ENCODE measurements at places on chromosomes 16 and 17.
A peak's percentile ranks its signal among the peaks of the same experiment; 100 is the strongest.

DNA sequence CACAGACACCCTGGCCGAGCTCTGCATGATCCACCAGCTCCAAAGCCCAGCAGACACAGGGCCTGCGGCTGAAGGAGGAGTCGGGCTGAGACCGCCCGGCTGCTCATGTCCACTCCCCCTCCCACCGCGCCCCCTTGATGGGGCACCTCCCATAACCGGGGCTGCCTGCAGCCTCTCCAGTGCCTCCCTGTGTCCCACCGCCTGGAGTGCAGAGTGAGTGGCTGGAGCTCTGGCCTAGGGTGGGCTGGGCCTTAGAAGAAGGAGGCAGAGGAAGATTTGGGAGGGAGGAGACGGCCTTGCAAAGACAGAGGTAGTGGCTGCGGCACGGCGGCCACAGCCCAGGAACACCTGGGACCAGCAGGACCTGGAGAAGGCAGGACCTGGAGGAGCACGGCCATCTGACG, 4.0 kb downstream of the CBFA2T3 start:
- H3K4me1 ChIP-seq: no peaks in the 10 kb centered on the region
- H3K36me3 ChIP-seq: no peaks in the 10 kb centered on the region
- H3K4me3 ChIP-seq: no peak overlapping the region
- 0 out of 2 replicates have a peak, but pooled peaks cover 7% of the 10 kb centered on the region for H3K27me3 ChIP-seq
- no peak overlapping the region for H3K27ac ChIP-seq

DNA sequence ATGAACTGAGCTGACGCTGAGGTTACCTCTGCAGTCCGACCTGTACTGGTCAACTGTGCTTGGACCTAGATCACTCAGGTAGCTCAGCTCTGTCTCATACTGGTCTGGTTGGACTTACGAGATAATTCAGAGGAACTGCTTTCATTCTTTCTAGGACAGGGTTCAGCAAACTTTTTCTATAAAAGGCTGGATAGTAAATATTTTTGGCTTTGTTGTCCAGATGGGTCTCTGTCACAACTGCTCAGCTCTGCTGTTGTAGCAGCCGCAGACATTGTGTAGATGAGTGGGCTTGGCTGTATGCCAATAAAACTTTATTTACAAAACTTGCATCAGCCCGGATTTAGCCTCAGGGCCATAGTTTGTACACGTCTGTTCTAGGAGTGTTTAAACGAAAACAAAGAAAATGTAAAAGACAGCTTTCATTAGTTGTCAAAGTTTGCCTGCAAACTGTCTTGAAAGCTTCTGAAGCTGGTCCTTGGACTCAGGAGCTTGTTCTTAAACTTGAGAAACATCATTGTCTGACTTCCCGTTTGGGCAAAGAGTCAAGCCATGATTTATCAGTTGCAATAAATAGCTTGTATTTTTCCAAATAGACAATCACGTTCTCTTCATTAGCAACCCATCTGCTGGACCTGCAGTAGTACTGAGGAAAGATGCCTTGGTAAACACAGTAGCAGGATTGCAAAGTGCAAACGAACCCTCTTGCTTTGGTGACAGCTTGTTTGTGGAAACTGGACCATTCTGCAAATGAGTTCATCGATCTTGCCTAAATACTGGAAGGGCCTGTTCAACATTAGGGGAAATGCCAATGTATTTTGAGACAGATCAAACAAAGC, 253.4 kb downstream of the SNX29 start:
- H3K27me3 ChIP-seq: no peaks in the 10 kb centered on the region
- peak overlapping the region; percentile 82 for H3K27ac ChIP-seq
- DNase-seq: peak; percentile 83
- H3K4me1 ChIP-seq: peaks cover 46% of the 10 kb centered on the region
- no peaks in the 10 kb centered on the region for H3K36me3 ChIP-seq
- peak overlapping the region; percentile 34 for H3K4me3 ChIP-seq

DNA sequence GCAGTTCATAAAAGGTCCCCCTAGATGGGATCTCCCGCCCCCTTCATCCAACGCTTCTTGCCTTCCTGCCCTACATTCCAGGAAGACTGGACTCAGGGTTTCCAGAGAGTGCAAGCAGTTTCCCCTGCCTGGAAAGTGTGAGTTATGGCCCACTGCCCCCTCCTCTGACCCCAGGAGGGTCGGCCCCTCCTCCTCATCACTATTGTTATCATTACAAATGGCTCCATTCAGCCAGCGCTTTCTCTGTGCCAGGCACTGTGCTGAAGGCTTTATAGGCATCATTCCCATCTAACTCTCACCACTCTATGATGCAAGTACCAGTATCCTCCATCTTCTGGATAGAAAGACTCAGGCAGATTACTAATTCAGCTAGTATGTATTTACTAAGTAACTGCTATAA, 90.7 kb downstream of the USP31 start:
- no peak for DNase-seq
- H3K27me3 ChIP-seq: no peaks in the 10 kb centered on the region
- no peaks in the 10 kb centered on the region for H3K4me1 ChIP-seq
- H3K27ac ChIP-seq: no peak overlapping the region
- H3K4me3 ChIP-seq: no peak overlapping the region

GRCh38 chr17:45170931-45171337, 9.3 kb downstream of the HEXIM2 start:
- H3K27me3 ChIP-seq: no peaks in the 10 kb centered on the region
- DNase-seq: peak; percentile 88
- peak overlapping the region; percentile 24 for H3K4me3 ChIP-seq
- H3K4me1 ChIP-seq: peaks cover 50% of the 10 kb centered on the region
- peak overlapping the region; percentile 95 for H3K27ac ChIP-seq

DNA sequence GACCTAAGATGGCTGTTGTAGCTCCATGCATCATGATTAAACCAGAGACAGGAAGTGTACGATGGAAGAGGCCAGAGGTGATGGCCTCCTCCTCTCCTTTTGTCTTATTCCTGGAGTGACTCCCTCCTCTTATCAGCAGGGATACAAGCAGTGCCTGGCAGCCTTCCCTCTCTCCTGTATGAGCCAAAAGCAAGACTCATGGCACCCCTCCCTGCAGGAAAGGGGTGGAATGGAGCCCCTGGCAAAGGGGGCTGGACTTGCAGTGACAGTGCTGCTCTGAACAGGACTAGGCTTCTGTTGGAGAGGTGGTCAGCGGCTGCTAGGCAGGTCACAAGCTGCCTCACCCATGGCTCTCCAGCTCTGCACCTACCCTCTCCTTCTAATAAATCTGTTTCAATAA, 8.4 kb downstream of the TXNL4B start:
- no peak overlapping the region for H3K4me3 ChIP-seq
- no peaks in the 10 kb centered on the region for H3K27me3 ChIP-seq
- no peak overlapping the region for H3K27ac ChIP-seq

- DNase-seq: peak; percentile 40
- H3K27me3 ChIP-seq: no peaks in the 10 kb centered on the region
- no peak overlapping the region for H3K4me3 ChIP-seq
- H3K27ac ChIP-seq: no peak overlapping the region
Observed at GRCh38 chr17:27657620-27658019, 26.6 kb downstream of the LGALS9 start.

GRCh38 chr16:64532117-64532516, 589.7 kb downstream of the CDH11 start:
- no peaks in the 10 kb centered on the region for H3K4me1 ChIP-seq
- no peak overlapping the region for H3K4me3 ChIP-seq
- H3K36me3 ChIP-seq: no peaks in the 10 kb centered on the region
- no peak for DNase-seq

- no peaks in the 10 kb centered on the region for H3K27me3 ChIP-seq
- no peak for DNase-seq
- peaks cover 5% of the 10 kb centered on the region for H3K4me1 ChIP-seq
- no peak overlapping the region for H3K4me3 ChIP-seq
- no peaks in the 10 kb centered on the region for H3K36me3 ChIP-seq
Observed at GRCh38 chr17:47192554-47192953, 3.5 kb upstream of the CDC27 start.

DNA sequence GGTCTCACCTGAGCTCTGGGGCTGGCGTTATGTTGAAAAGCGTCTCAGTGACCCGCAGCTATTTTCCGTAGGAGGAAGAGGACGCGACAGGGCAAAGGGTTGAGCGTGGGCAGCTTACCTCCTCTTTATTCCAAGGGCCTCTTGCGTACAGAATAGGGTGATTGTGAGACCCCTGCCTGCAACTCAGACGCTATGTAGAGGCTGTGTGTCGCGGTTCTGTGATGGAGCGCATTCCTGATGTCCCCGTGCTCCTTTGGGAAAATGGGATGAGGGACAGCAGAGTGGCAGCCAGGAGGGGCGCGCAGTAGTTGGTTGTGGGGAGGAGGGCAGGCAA, 531 bp upstream of the CDH8 start:
- H3K4me3 ChIP-seq: no peak overlapping the region
- H3K27ac ChIP-seq: no peak overlapping the region
- H3K27me3 ChIP-seq: peaks cover 41% of the 10 kb centered on the region
- no peaks in the 10 kb centered on the region for H3K4me1 ChIP-seq
- H3K36me3 ChIP-seq: no peaks in the 10 kb centered on the region
- DNase-seq: no peak

DNA sequence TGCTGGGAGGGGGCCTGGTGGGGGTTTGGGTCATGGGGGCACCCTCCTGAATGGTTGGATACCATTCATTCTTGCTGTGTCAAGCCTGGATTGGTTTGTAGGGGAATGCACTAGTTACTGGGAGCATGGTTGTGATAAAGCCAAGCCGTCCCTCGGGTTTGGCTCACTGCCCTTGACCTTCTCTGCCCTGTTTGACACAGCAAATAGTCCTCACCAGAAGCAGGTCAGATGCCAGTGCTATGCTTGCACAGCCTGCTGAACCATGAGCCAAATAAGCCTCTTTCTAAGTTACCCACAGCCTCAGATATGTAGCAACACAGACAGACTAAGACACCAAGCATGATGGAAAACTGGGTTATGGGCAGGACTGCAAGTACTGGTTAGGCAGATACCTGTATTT, 14.6 kb downstream of the ZNF778 start:
- DNase-seq: no peak
- H3K27ac ChIP-seq: no peak overlapping the region
- H3K27me3 ChIP-seq: no peaks in the 10 kb centered on the region
- H3K4me3 ChIP-seq: no peak overlapping the region
- H3K4me1 ChIP-seq: no peaks in the 10 kb centered on the region

DNA sequence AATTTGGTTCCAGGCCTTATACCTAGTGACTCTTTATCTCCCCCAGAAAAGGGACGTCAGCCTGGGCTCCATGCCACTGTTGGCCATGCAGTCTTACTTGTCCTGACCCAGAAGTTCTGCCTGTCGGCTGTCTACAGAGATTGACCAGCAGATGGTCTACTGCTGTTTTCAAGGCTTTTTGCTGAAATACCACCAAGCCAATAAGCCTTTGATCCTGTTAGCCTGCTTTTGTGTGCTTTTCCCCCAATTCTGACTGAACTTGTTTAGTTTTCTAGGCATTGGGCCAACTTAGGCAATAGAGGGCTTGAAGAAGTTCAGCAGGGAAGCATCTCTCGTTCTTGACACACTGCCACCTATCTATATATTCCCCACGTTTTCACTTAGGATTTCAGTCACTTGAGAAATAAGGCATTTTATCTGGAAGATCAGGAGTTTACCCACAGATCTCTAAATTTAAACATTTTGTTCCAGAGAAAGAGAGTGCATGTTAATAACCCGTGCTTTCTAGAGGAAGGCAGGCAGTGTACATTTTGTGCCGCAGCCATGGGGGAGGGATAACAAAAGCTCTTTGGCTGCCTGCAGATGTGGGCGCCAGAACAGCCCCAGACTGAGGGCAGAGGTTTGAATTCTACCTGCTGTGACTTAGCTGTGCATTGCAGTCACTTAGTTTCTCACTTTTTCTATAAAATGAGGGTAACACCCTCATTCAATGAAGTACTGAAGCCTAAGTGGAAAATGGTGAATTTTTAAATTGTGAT, 12.3 kb upstream of the CARMIL2 start:
- peaks cover 17% of the 10 kb centered on the region for H3K36me3 ChIP-seq
- no peaks in the 10 kb centered on the region for H3K27me3 ChIP-seq
- no peak overlapping the region for H3K4me3 ChIP-seq
- H3K27ac ChIP-seq: no peak overlapping the region
- no peaks in the 10 kb centered on the region for H3K4me1 ChIP-seq
- DNase-seq: no peak

GRCh38 chr17:6495450-6496115, 51.3 kb downstream of the PIMREG start:
- no peaks in the 10 kb centered on the region for H3K27me3 ChIP-seq
- no peaks in the 10 kb centered on the region for H3K4me1 ChIP-seq
- no peak for DNase-seq
- no peaks in the 10 kb centered on the region for H3K36me3 ChIP-seq
- no peak overlapping the region for H3K4me3 ChIP-seq

DNA sequence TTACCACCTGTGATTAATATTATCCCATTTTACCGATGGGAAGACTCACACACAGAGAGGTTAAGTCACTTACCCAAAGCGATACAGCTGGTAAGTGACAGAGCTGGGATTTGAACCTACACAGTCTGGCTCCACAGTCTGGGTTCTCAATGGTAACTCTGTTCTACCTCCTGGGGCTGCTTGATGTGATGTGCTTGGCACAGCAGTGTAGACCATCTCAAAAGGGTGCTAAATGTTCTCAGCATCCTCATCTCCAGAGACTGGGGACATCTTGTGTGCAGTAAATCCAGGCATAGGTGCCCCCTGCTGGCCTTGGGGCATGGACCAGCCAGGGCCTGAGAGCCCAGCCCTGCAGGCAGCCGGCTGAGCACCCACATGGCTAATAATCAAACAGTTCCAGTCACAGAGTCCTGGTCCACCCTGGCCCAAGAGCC, 15.4 kb upstream of the KATNB1 start:
- no peaks in the 10 kb centered on the region for H3K4me1 ChIP-seq
- no peak overlapping the region for H3K27ac ChIP-seq

DNA sequence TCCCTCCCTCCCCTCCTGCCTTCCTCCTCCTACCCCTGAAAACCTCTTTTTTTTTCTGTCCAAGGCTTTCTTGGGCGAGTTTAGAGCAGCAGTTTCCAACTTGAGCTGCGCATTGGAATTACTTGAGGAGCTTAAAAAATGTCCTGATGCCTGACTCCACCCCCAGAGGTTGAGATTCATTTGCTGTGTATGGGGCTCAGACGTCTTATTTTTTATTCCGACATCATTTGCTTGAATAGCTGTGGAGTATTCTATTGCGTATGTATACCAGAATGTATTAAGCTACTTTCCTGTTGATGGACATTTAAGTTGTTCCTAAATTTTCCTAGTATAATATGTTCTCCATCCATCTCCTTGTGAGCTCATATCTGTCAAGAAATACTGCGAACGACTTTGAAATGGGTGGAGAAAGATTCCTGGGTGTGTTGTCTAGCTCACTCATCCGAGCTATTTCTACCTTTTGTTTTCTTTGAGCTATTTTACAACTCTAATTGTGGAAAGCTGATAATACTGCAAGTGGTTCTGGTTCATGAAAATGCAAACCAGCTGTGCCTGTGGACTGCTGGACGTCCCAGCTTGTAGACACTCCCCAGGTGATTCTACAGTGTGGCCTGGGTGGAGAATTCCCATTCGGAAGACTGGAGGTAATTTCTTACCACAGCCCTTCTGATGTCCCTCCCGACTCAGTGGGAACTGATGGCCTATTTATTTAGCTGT, 40.5 kb downstream of the CMIP start:
- peaks cover 2% of the 10 kb centered on the region for H3K36me3 ChIP-seq
- no peak for DNase-seq
- no peaks in the 10 kb centered on the region for H3K27me3 ChIP-seq

DNA sequence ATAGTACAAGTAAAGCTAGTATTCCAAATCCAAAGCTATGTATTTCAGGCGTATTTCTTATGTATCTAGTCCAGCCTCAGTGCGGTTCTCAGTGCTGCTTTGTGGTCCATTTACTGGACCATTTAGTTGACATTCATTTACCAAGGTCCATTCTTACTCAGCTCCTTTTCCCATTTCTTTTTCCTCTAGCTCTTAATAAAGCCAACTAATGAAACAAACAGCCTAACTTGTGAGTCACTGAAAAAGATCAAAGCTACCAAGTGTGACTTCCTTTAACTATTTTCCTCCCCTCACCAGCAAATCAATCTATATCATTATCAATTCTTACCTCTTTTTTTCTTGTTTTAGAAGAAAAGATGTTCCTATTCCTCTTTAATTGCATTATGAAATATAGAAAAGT, 64.0 kb downstream of the CYB561 start:
- no peaks in the 10 kb centered on the region for H3K4me1 ChIP-seq
- no peak overlapping the region for H3K27ac ChIP-seq
- no peaks in the 10 kb centered on the region for H3K27me3 ChIP-seq
- H3K36me3 ChIP-seq: peaks cover 4% of the 10 kb centered on the region
